ENCODE measurements at places on chromosomes 7 and 10. TPM values are rescaled to one million over a fixed set of nuclear protein-coding genes. Genes with fewer than 3 reads are reported as not detected.
A peak's percentile ranks its signal among the peaks of the same experiment; 100 is the strongest.

GRCh38 chr10:20492447-20492846 is 404.7 kb downstream of the NEBL start:
- no peaks in the 10 kb centered on the region for H3K27me3 ChIP-seq
- no peak for DNase-seq
- H3K4me1 ChIP-seq = no peaks in the 10 kb centered on the region
- peaks cover 5% of the 10 kb centered on the region for H3K36me3 ChIP-seq
- no peak overlapping the region for H3K27ac ChIP-seq

DNA sequence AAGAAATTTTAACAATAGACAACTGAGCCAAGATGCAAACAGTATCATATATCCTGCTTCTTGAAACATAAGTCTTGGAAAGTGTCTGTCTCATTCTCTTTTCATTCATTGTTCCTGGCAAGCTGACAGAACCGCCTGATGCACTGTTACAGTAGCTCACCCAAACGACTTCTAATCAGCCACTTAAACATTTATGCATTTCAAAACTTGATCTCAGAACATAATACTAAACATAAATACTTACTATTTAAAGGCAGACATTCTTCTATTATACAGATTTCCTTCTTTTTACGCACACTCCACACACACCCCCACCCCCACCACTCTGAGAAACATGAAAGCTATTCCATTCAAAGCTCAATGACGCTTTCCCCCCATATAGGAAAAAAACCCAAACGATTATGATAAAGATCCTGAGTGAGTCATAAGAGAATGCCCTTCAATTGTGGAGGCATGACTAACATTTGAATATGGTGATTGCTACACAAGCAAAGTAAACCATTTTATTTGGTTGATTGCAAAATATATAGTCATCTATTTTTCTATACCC is 30.5 kb downstream of the SHTN1 start:
- no peak overlapping the region for H3K27ac ChIP-seq
- no peak overlapping the region for H3K4me3 ChIP-seq
- H3K36me3 ChIP-seq = no peaks in the 10 kb centered on the region
- no peaks in the 10 kb centered on the region for H3K27me3 ChIP-seq
- peaks cover 42% of the 10 kb centered on the region for H3K4me1 ChIP-seq

DNA sequence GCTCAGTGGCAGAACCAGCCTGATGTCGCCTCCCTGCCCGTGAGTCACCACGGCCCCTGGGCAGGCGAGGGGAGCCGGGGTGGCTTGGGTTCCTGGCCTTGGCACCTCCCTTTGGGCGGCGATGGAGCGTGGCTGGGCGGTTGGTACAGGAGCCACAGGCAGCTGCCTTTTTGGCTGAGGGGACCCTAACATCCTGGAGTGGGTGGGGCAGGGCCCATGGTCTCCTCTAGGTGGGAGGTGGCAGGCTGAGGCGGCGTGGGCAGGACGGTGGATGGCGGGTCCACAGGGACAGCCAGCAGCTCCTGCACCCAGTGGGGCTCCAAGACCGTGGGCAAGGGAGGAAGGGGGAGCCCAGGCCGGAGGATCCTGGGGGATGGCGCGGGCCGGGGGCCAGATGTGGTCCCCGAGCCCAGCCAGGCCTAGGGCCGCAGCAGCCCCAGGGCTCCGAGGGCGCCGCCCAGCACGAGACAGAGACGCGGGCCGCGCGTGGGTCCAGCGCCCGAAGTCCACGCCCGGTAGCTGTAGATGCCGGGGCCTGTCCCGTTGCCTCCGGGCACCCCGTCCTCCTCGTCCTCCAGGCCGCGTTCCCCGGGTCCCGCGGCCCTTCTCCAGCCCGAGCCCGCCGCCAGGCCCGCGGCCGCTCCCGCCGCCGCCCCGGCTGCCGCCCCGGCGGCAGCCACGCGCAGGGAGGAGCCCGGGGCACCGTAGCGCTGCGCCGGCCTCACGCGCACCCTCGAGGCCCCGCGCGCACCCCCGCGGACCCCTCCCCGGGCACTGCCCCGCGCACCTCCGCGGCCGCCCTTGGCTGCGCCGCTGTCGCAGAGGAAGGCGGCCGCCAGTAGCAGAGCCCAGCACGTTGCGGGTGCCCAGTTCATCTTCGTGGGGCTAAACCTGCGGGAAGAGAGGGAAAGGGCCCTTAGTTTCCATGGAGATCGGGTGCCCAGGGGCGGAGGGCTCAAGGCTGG is 1.3 kb downstream of the SPRN start:
- peaks cover 27% of the 10 kb centered on the region for H3K27me3 ChIP-seq
- H3K36me3 ChIP-seq = peaks cover 5% of the 10 kb centered on the region
- no peak overlapping the region for H3K27ac ChIP-seq
- no peaks in the 10 kb centered on the region for H3K4me1 ChIP-seq
- H3K4me3 ChIP-seq = peak overlapping the region; percentile 47

GRCh38 chr10:58952747-58953466 is 223.5 kb upstream of the PHYHIPL start:
- DNase-seq = peak; percentile 65
- H3K4me3 ChIP-seq = no peak overlapping the region
- no peak overlapping the region for H3K27ac ChIP-seq
- peaks cover 9% of the 10 kb centered on the region for H3K4me1 ChIP-seq

Gene ADAM12
- total RNA-seq = 81.4 TPM

DNA sequence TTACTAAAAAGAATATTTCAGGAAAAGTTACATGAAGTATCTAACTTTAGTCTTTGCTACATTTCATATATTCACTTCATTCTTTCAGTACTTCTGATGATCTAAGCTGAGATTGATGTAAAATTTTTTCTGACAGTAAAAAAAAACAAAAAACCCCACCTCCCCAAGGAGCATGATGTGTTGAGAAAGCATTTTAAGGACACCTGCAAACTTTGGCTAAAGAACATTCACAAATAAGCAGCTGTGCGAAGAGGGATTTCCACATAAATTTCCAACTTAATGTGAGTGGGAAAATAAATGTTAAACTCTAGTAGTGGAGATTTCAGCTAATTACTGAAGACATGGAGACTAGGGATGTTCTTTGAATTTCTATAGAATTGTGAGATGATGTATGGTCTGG is 35.5 kb downstream of the DLD start:
- H3K4me1 ChIP-seq = no peaks in the 10 kb centered on the region
- H3K36me3 ChIP-seq = peaks cover 48% of the 10 kb centered on the region
- no peak overlapping the region for H3K4me3 ChIP-seq
- H3K27me3 ChIP-seq = no peaks in the 10 kb centered on the region
- DNase-seq = no peak

Gene NPM3
- total RNA-seq = 63.2 TPM

GRCh38 chr7:159317294-159317693 is 172.6 kb upstream of the VIPR2 start:
- H3K27ac ChIP-seq = no peak overlapping the region
- H3K36me3 ChIP-seq = no peaks in the 10 kb centered on the region
- H3K4me3 ChIP-seq = no peak overlapping the region
- peaks cover 42% of the 10 kb centered on the region for H3K27me3 ChIP-seq

Gene GPER1
- 0.91 TPM for total RNA-seq

DNA sequence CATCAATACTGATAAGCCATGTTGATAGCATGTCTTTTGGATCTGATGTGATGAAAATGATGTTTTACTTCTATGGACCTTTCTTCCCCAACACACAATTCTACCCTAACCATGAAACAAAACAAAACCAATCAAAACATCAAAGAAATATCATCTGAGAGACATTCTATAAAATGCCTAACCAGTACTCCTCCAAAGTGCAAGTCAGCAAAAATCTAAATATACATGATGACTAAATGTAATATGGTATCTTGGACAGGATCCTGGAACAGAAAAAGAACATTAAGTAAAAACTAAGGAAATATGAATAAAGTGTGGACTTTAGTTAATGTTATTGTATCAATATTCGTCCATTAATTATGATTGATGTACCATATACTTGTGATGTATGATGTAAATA is 625.1 kb downstream of the MAGI2 start:
- no peak for DNase-seq
- H3K4me3 ChIP-seq = no peak overlapping the region
- no peaks in the 10 kb centered on the region for H3K27me3 ChIP-seq
- H3K36me3 ChIP-seq = no peaks in the 10 kb centered on the region
- H3K27ac ChIP-seq = no peak overlapping the region

- no peaks in the 10 kb centered on the region for H3K36me3 ChIP-seq
- no peak overlapping the region for H3K4me3 ChIP-seq
- peaks cover 6% of the 10 kb centered on the region for H3K27me3 ChIP-seq
- no peak for DNase-seq
Measured at GRCh38 chr7:55138663-55139062, 119.8 kb downstream of the EGFR start.

GRCh38 chr10:88528201-88528600 is 54.9 kb downstream of the RNLS start:
- no peak for DNase-seq
- H3K4me1 ChIP-seq = no peaks in the 10 kb centered on the region
- no peak overlapping the region for H3K4me3 ChIP-seq
- H3K27me3 ChIP-seq = no peaks in the 10 kb centered on the region
- no peaks in the 10 kb centered on the region for H3K36me3 ChIP-seq

DNA sequence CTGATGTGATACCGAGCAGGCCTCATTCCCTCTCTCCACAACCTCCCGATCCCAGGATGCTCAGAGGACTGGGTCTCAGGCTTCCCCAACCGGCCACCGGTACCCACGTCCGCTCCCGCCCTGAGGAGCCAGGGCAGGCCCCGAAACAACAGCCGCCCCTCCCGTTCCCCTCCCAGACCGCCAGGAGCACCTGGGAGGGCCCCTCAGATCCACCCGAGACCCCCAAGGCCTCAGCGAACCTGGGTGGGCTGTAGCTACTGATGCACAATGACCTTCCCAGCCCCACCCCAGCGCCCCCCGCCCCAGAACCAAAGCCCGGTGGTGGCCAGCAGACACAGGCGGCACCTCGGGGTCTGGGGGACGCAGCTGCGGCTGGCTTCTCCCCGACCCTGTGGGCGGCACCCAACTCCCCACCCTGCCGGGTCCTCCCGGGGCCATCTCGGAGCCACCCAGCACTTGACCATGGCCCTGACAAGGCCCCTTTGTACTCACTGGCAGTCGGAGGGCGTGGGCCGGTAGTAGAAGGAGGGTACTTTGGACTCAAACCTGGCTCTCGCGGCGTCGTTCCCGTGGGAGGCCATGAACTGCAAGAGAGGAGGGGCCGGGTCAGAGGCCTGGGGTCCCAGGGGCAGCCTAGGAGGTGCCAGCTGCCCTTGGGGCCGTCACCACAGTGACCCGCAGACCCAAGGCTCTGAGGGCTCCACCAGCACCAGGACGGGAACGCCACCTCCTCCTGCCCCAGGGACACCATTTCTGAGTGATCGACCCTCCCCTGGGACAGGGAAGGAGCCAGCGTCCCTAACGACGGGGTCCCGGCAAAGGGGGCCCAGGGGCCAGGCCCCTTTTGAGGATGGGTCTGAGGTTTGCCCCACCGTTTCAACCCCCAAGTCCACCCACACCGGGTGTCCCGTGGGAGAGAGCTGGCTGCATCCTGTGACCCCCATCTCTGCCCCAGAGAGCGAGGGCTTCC is 28.1 kb downstream of the ADAP1 start:
- no peaks in the 10 kb centered on the region for H3K4me1 ChIP-seq
- H3K4me3 ChIP-seq = no peak overlapping the region
- no peaks in the 10 kb centered on the region for H3K36me3 ChIP-seq
- H3K27ac ChIP-seq = no peak overlapping the region
- H3K27me3 ChIP-seq = no peaks in the 10 kb centered on the region
- DNase-seq = no peak

- H3K27me3 ChIP-seq = no peaks in the 10 kb centered on the region
- no peaks in the 10 kb centered on the region for H3K36me3 ChIP-seq
- no peak overlapping the region for H3K4me3 ChIP-seq
- no peak for DNase-seq
- H3K27ac ChIP-seq = no peak overlapping the region
Measured at GRCh38 chr10:110017907-110018306, 10.1 kb downstream of the ADD3 start.

GRCh38 chr7:43204081-43204480 is 91.6 kb downstream of the HECW1 start:
- H3K4me1 ChIP-seq = peaks cover 7% of the 10 kb centered on the region
- no peak overlapping the region for H3K4me3 ChIP-seq
- H3K36me3 ChIP-seq = no peaks in the 10 kb centered on the region
- DNase-seq = no peak
- no peaks in the 10 kb centered on the region for H3K27me3 ChIP-seq
- no peak overlapping the region for H3K27ac ChIP-seq

- H3K36me3 ChIP-seq = peaks cover 28% of the 10 kb centered on the region
- H3K4me1 ChIP-seq = no peaks in the 10 kb centered on the region
- DNase-seq = no peak
- no peaks in the 10 kb centered on the region for H3K27me3 ChIP-seq
- no peak overlapping the region for H3K27ac ChIP-seq
Measured at GRCh38 chr10:123236126-123236525, 81.9 kb downstream of the BUB3 start.

GRCh38 chr10:62819141-62819920 is 3.2 kb upstream of the EGR2 start:
- H3K36me3 ChIP-seq = no peaks in the 10 kb centered on the region
- no peak for DNase-seq

Gene ANKRD7
- total RNA-seq = not detected

Gene PNLIPRP2
- total RNA-seq = not detected

DNA sequence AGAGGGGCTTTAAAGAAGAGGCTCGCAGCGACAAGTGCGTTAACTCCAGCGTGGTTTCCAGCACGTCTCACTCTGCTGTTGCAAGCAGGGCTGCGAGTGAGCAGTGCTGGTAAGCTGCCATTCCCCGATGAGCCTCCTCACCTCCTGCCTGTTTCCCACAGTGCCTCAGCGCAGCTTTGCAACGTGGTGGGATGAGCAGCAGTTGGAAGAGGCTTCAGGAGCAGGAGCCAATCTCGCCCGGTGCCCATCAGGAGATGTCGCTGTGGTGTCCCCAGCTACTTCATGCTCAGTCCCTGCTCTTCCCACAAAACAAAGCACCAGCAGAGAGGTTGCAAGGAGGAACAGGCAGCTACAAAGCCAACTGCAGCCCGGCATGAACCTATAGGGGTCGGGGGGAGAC is 2.4 kb upstream of the ADARB2 start:
- peaks cover 18% of the 10 kb centered on the region for H3K4me1 ChIP-seq
- H3K27ac ChIP-seq = no peak overlapping the region
- no peaks in the 10 kb centered on the region for H3K36me3 ChIP-seq
- H3K4me3 ChIP-seq = no peak overlapping the region

Gene EIF4EBP2
- total RNA-seq = 163 TPM

DNA sequence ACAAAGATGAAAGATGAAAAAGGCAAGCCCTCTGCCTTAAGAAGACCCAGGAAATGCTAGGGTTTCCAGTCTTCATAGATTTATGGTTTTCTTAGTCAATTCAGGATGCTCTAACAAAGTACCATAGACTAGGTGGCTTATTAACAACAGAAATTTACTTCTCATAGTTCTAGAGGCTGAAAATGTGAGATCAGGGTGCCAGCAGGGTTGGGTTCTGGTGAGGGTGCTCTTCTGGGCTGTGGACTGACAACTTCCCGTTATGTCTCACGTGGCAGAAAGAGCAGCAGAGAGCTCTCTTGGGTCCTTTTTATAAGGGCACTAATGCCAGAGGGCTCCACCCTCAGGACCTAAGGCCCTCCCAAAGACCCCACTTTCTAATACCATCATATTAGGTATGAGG is 23.7 kb downstream of the ELMO1 start:
- no peaks in the 10 kb centered on the region for H3K27me3 ChIP-seq
- no peak overlapping the region for H3K27ac ChIP-seq
- H3K4me3 ChIP-seq = no peak overlapping the region
- no peaks in the 10 kb centered on the region for H3K36me3 ChIP-seq
